ENCODE measurements at places on chromosomes 12 and 14.

- no peak for DNase-seq
Observed at GRCh38 chr12:30980955-30981662, 54.6 kb downstream of the TSPAN11 start.

GRCh38 chr14:94376976-94377865 is 11.2 kb downstream of the SERPINA1 start:
- DNase-seq = no peak

GRCh38 chr14:77103951-77104350 is 5.9 kb downstream of the CIPC start:
- DNase-seq = no peak

DNA sequence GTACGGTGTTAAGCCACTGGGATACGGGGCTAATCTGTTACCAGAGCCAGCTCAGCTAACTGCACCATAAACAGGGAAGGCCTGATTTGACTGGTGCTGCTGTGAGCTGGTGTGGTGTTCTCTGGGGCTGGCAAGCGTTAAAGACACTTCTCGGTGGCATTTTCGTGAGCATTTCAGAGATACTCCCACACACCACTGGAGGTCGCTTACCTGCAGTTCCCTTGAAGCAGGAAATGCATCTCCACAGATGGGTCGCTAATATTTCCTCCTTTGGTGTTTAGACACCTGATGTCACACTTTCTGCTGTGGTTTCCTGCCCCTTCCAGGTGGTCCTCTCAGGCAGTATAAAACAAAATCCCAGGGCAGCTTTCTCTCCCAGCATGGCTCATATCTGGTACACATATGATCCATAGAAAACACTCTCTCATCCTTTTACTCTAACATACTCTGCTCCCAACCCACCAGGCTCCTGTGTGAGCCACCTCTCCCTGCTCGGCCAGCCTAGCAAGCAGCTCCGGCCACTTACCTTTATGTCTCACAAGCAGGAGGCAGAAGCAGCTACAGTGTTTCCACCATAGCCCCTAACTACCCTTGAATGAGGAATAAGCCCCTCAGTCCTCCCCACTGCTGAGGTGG is 129.9 kb upstream of the GRIN2B start:
- no peak for DNase-seq

- DNase-seq = no peak
Observed at GRCh38 chr14:20418501-20418909, 5.2 kb upstream of the TEP1 start.

- DNase-seq = no peak
Observed at GRCh38 chr12:54988402-54989054, 4.0 kb upstream of the TESPA1 start.

DNA sequence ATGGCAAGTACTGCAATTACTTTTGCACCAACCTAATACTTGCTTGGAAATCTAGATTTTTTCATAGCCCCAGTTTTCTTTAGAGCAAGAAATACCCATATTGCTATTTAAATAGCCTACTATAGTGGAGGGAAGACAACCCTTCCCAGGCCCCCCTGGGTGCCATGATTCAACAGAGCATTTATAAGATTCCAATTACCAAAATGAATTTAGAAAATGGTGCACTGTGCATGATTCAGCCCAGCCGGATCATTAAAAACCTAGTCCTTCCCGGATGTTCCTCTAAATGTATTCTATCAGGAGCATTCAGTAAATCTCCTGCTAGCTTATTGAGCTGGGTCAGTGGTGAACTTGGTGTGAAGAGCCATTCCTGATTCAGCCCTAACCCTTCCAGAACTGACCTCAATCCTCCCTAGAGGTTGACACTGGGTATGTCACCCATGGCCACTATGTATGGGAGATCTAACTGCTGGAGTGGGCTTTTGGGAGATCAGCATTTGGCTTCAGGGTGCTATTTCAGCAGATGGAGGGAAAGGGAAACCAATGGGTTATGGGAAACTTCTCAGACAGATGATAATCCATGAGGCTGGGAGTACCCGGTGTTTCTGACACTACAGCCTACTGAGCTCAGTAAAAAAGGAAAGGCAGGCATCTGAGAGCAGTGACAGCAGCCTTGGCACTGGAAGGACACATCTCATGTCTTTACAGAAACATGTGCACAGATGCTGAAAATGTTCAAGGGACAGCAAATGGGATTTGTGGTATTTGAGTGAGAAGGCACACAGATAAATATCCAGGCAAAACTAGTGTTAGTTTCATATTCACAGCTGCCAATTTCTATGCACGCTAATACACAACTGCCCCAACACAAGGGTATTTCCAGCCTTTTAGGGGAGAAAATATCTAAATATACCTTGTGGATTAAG is 258.9 kb downstream of the DPF3 start:
- no peak for DNase-seq

GRCh38 chr14:60188115-60188514 is 22.9 kb upstream of the DHRS7 start:
- DNase-seq = no peak

GRCh38 chr12:130870442-130871285 is 1.2 kb upstream of the RAN start:
- peak; percentile 34 for DNase-seq

DNA sequence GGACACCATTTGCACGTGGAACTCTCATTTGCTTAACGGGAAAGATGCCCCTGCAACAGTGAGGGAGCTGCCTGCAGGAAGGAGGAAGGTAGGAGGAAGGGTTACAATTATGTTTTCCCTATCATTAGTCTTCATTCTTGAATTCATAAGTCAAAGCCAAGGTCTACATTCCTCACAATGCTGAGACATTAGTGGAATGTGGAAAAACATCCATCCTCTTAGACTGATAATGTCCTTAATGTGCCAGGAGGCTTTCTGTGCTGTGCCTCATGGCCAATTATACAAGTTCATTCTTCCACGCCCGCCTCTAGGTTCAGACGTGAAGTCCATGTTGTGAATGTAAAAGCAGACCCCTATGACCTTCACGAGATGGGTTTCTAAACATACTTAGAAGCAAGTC is 1212.4 kb upstream of the TMEM132C start:
- no peak for DNase-seq

DNA sequence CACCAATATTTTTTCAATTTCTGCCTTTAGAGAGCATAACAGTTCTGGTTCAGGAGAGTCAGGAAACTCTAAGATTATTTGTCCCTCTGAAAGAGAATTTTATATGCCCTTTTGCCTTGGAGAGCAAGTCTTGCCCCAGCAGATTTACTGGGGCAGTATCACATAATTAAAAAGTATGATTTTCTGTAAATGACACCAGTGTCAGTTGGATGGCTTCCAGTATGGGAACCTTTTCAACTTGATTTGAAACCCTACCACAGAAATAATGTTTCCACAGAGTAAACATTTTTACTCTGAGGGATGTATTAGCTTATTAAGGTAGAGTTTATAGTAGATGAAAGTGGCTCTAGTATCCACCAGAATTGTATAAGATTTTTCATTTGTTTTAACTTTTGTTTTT is 15.4 kb downstream of the NOPCHAP1 start:
- DNase-seq = no peak

GRCh38 chr12:5000658-5001385 is 42.9 kb upstream of the KCNA5 start:
- DNase-seq = no peak

- DNase-seq = no peak
Observed at GRCh38 chr14:92922155-92922735, 705 bp upstream of the CHGA start.

GRCh38 chr12:20314328-20314727 is 54.0 kb upstream of the PDE3A start:
- no peak for DNase-seq

DNA sequence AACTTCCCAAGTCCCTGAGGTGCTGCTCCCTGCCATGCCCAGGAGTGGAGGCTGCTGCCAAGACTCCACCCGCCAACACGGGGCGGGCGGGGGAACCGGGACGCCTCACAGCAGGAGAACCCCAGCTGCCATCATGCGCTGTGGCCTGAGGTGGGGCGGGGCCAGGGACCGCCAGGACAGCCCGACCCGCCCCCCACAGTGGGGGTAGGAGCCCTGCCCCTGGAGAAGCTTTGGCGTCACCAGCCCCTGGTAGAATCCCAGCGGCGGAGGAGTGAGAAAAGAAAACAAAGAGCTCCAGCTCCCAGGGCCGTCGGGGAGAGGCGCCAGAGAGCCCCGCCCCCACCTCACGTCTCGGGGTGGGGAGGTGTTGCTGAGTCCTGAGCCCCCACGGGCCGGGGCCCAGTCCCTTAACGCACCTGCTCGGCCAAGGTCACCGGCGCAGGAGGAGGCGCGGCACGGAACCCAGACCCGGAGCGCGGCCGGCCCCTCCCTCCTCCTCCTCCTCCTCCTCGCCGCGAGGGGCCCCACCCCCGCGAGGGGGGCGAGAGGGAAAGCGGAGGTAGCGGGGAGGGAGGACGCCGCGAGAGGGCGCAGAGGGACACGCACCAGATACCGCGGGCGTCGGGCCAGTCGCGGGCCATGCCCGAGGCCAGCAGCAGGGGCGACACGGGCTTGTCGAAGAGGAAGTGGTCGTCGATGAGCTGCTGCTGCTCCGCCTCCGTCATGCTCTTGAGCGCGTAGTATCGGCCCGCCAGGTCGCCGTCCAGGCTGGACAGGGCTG is 1.8 kb downstream of the CKB start:
- DNase-seq = peak; percentile 62

- no peak for DNase-seq
Observed at GRCh38 chr14:82915381-82915780, 1381.7 kb upstream of the SEL1L start.

DNA sequence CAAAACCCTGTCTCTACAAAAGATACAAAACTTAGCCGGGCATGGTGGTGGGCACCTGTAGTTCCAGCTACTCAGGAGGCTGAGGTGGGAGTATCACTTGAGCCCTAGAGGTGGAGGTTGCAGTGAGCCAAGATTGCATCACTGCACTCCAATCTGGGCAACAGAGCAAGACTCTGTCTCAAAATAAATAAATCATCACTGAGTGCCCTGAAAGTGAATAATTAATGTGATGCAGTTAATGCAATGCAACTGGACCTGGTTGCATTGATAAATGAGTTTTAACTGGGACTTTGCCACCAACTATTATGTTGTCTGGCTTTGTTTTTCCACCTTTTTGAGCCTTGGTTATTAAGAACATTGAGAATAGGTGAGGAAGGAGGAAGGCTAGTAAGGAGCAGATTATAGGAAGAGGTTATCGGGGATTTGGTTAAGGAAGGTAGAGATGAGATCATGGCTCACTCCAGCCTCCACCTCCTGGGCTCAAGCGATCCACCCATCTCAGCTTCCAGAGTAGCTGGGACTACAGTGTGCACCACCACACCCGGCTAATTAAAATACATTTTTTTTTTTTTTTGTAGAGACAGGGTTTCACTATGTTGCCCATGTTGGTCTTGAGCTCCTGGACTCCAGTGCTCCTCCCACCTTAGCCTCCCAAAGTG is 8.0 kb downstream of the BORCS5 start:
- no peak for DNase-seq

DNA sequence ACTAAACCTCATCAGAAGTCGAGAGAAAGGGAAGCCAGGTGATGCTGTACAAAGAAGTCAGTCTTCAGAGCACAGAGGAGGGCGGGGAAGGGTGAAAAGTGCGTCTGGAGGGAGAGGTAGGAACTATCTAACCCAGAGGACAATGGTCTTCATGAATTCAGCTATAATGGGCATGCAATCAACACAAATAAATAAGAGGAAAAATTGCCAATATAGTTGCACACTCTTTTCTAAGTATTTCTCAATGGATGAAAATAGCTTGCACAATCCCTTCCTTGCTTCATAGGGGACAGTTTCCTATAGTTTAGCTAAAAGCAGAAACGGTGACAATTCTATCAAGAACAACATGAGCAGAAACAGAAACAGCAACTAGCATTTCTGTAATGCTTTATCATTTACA is 931.2 kb downstream of the AACS start:
- no peak for DNase-seq

GRCh38 chr12:89162589-89163261 is 189.6 kb downstream of the DUSP6 start:
- no peak for DNase-seq

DNA sequence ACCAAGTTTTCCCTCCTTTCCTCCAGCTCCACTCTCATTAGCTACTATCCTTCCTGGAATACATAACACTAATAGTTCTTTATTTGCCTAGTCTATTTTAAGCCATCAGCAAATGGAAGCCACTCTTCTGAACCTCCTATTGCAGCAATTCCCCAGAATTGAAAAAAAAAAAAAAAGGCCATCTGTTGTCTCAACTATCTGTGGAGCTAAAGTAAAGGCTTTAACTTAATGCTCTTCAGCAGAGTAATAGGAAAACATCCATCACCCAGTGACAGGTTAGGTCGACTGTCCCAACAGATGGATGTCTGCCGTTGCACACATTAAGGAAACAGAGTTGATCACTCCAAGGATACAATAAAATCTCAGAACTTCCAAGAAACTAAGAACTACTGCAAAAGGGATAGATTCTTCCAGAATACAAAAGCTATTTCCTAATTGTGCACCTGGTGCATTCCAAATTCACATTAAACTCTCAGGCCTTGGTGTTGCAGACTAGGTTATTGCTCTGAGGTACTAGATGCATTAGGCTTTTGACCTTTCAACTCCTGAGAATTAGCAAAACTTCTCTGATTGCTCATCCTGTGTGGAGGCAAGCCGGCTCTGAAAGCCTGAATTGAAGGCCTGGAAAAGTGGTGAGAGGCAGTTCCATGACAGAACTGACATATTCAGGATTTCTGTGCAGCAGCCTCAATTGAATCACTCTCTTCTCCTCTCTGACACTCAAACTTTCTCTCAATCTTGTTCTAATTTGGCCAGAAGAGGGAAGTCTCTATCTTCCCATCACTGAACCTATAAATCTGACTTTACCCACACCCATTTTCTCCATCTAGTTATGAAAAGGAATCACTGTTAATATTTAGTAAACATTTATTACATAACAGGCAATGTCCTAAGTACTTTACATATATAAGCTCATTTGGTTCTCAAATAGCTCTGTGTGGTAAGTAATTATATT is 238.4 kb upstream of the HMGA2 start:
- DNase-seq = no peak

GRCh38 chr12:123715195-123715594 is 3.0 kb downstream of the ATP6V0A2 start:
- DNase-seq = no peak

- DNase-seq = no peak
Observed at GRCh38 chr12:79725987-79726386, 35.2 kb upstream of the PAWR start.
